ENCODE measurements at places on chromosomes 1 and 21. TPM values are rescaled to one million over a fixed set of nuclear protein-coding genes. Genes with fewer than 3 reads are reported as not detected.

Gene ATP5PO
- 125 TPM for total RNA-seq

Gene HNRNPU
- 395 TPM for total RNA-seq

Gene KRTAP10-6
- not detected for total RNA-seq

Gene TSTD1
- total RNA-seq: 6.8 TPM

Gene ABCG1
- 111 TPM for total RNA-seq

Gene RGS5
- 1.6 TPM for total RNA-seq

Gene KCNJ10
- not detected for total RNA-seq

Gene LAX1
- total RNA-seq: 0.19 TPM

Gene LSM10
- total RNA-seq: 13.0 TPM

Gene ARMH1
- not detected for total RNA-seq

Gene LMOD1
- not detected for total RNA-seq

Gene DRAXIN
- 0.17 TPM for total RNA-seq

Gene OLFML2B
- 0.17 TPM for total RNA-seq

Gene ABCA4
- total RNA-seq: 113 TPM

Gene ASTN1
- not detected for total RNA-seq

Gene ATAD3C
- total RNA-seq: 1.5 TPM

Gene NEXN
- total RNA-seq: 3.1 TPM

Gene MXRA8
- total RNA-seq: 0.56 TPM

Gene KLF17
- not detected for total RNA-seq

Gene KIAA0040
- total RNA-seq: 25.7 TPM

Gene LZIC
- total RNA-seq: 29.1 TPM

Gene HMCN1
- total RNA-seq: 8.3 TPM

Gene MX1
- total RNA-seq: 10.4 TPM

Gene GRIK3
- total RNA-seq: not detected

Gene OR2T2
- total RNA-seq: not detected

Gene SLC5A9
- total RNA-seq: not detected

Gene MMEL1
- total RNA-seq: 5.4 TPM

Gene GBP2
- 65.9 TPM for total RNA-seq

Gene SPRR2A
- not detected for total RNA-seq

Gene FBLIM1
- total RNA-seq: 195 TPM

Gene SYTL1
- total RNA-seq: not detected

Gene ACTA1
- total RNA-seq: not detected

Gene DIO1
- total RNA-seq: not detected

Gene NPR1
- total RNA-seq: 56.5 TPM

Gene S100A1
- not detected for total RNA-seq

Gene COL8A2
- total RNA-seq: 3.0 TPM

Gene DDOST
- total RNA-seq: 314 TPM

Gene FCRL2
- total RNA-seq: not detected

Gene CFAP107
- total RNA-seq: not detected

Gene EFNA4
- total RNA-seq: 15.7 TPM

Gene SMIM1
- 0.56 TPM for total RNA-seq

Gene OR2T34
- total RNA-seq: not detected

Gene RPTN
- not detected for total RNA-seq

Gene PHLDA3
- total RNA-seq: 29.4 TPM

Gene SLC30A1
- total RNA-seq: 65.2 TPM

Gene PKLR
- not detected for total RNA-seq

Gene SLC35E2B
- 32.8 TPM for total RNA-seq
